ENCODE measurements at places on chromosomes 7 and 10. TPM values are rescaled to one million over a fixed set of nuclear protein-coding genes. Genes with fewer than 3 reads are reported as not detected.

- H3K4me1 ChIP-seq = peaks cover 25% of the 10 kb centered on the region
- H3K27me3 ChIP-seq = no peaks in the 10 kb centered on the region
- DNase-seq = no peak
- no peaks in the 10 kb centered on the region for H3K36me3 ChIP-seq
- H3K27ac ChIP-seq = no peak overlapping the region
Observed at GRCh38 chr10:119340893-119341458, 133.6 kb downstream of the GRK5 start.

DNA sequence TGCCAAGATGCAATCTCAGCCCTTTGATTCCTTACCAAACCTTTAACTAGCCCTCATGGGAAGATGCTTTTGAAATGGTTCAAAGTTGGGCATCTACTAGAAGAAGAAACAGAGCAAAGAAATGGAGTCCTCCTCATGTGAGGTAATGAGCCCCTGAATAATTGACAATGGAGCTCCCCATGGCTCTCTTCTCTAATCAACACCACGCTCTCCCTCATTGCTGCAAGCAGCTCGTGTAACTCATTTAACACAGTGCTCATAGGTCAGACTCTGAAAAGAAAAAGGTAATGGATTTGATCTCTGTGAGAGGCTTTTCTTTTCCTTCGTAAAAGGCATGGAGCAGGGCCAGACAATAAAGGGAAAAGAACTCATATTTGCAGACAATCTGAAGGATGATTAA is 312.8 kb downstream of the PHTF2 start:
- no peak for DNase-seq
- H3K27ac ChIP-seq = no peak overlapping the region
- no peaks in the 10 kb centered on the region for H3K4me1 ChIP-seq
- no peaks in the 10 kb centered on the region for H3K36me3 ChIP-seq

CALML3 gene
- total RNA-seq = not detected

DNA sequence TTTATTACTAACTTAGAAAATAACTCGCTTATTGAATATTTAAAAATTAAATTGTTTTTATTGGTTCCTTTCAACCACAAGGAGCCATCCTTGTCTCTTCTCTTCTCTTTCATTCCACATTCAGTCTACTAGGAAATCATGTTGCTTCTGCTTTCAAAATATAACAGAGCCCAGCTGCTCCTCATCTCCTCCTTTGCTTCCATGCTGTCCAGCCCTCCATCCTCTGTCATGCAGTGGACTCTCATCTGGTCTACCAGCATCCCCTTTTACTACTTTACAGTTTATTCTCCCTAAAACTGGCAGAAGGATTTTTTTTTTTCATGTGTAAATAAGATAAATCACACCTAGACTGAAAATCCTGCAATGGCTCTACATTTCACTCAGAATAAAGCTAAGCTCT is 198.2 kb upstream of the CSTF2T start:
- H3K27me3 ChIP-seq = no peaks in the 10 kb centered on the region
- no peaks in the 10 kb centered on the region for H3K36me3 ChIP-seq
- no peak overlapping the region for H3K27ac ChIP-seq
- no peak overlapping the region for H3K4me3 ChIP-seq

DNA sequence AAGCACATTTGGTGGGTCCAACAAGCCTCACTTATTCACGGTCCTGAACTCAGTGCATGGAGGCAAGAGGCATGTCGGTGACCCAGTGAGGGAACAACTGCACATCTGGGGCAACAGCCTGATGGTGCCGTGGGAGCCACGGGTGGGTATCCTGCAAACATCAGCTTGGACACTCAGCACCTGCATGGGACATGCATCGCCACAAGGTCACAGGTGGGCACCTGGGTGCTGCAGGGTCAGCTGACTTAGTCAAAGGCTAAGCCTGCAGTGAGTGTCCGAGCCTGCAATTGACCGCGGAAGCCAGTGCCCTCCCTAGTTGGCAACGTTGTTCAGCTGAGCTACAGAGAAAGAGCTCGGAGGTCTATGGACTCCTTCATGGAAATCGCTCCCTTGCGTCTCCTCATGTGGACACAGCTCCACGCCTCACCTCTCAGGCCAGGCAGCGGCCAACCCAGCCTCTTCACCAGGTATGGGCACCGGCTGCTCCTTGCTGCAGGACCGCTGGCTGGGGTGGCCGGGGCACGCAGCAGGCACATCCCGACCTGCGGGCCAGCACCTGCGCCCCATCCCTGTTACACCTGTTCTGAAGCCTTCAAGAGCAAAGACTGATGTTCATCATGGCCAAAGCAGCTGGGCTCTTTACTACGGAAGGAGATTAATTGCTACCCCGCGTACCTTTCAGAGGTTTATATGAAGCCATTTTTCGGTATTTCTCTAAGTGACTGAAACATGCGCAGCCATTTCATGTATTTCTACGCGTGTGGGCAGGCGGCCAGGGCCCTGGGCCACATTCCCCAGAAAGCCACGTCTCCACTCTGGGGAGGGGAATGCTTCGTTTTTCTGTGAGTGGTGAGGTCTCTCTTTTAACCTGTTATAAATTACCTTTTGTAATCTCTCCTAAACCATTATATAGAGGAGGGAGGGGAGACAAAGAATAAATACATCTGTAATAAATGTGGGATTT is 380.7 kb downstream of the DNAJB6 start:
- no peaks in the 10 kb centered on the region for H3K36me3 ChIP-seq
- no peaks in the 10 kb centered on the region for H3K4me1 ChIP-seq
- no peak for DNase-seq
- H3K27ac ChIP-seq = no peak overlapping the region
- H3K4me3 ChIP-seq = no peak overlapping the region

GRCh38 chr7:138727336-138728099 is 26.4 kb upstream of the SVOPL start:
- no peak overlapping the region for H3K27ac ChIP-seq
- H3K27me3 ChIP-seq = no peaks in the 10 kb centered on the region
- no peaks in the 10 kb centered on the region for H3K36me3 ChIP-seq
- no peak overlapping the region for H3K4me3 ChIP-seq

DNA sequence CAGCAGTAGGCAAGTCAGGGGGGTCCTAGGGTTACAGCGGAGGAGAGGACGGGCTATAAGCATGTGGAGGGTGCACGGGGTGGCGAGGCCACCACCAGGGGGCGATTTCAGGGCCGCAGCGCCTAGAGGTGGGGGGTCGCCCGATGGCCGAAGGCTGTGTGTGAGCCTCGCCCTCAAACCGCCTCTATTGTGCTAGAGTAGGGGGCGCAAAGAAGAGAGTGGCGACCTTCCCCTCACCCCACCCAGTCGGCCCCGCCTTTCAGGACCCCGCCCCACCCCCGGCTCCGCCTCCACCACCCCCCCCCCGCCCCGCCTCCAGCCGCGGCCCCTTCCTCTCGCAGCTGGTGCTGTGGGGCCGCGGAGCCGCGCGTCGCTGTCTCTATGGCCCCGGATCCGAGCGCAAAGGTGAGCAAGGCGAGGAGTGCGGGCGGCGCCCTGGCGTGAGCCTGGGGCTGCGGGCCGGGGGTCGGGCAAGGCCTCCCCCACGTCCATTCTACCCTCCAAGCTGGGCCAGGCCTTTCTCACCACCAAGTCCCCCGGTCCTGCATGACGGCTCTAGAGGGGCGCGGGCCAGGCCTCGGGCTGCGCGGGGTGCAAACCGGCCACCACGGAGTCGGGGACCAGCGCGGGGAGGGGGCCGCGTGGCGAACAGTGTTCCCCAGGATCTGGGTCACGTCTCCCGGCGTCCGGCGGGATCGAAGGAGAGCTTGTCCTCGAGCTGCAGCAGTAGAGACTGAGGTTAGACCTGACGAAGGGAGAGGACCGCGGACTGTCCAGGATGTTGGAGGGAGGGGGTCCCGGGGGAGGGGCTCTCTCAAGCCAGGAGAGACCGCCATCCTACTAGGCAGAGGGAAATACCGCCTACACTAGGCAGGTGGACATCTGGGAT is at the start of gene SEMA4G:
TSS of gene SEMA4G (plus strand) at position 318 of the 889 bp plus-strand sequence. CDS start 3,409 bp downstream, outside the sequence.
- peaks cover 10% of the 10 kb centered on the region for H3K36me3 ChIP-seq
- H3K27me3 ChIP-seq = no peaks in the 10 kb centered on the region
- no peak within 1 kb of the TSS for H3K27ac ChIP-seq
- DNase-seq = no peak

DNA sequence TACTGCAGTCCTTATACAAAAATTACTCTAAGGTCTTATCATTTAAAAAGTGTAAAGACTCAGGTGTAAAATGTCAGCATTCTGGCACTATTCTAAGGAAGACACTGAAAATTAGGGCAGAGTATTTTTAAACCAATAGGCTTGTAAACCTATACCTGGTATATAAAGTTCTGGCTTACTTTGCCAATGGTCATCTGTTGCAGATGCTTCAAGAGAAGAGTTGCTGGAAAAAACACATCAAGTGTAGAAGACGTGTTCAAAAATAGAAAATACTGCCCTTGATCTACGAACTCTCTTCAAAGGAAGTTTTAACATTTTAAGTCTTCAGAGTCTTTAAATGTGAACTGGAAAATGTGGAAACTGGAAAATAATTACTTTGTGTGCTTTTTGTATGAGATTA is 23.9 kb downstream of the NT5C3A start:
- no peaks in the 10 kb centered on the region for H3K27me3 ChIP-seq
- H3K4me1 ChIP-seq = peaks cover 4% of the 10 kb centered on the region
- DNase-seq = no peak
- H3K36me3 ChIP-seq = no peaks in the 10 kb centered on the region

- peaks cover 4% of the 10 kb centered on the region for H3K27me3 ChIP-seq
- H3K4me3 ChIP-seq = no peak within 1 kb of the TSS
- H3K4me1 ChIP-seq = no peaks in the 10 kb centered on the region
- H3K27ac ChIP-seq = no peak within 1 kb of the TSS
Observed at GRCh38 chr7:150450491-150451001, at the start of gene GIMAP8. GIMAP8 (plus strand) TSS chr7:150450630; CDS start chr7:150466699, 16,069 bp downstream.

All from astrocyte (in vitro differentiated cells and primary cell).